ENCODE measurements at places on chromosomes 2 and 18.

GRCh38 chr2:29881089-29881730 is 40.2 kb downstream of the ALK start:
- DNase-seq: no peak

DNA sequence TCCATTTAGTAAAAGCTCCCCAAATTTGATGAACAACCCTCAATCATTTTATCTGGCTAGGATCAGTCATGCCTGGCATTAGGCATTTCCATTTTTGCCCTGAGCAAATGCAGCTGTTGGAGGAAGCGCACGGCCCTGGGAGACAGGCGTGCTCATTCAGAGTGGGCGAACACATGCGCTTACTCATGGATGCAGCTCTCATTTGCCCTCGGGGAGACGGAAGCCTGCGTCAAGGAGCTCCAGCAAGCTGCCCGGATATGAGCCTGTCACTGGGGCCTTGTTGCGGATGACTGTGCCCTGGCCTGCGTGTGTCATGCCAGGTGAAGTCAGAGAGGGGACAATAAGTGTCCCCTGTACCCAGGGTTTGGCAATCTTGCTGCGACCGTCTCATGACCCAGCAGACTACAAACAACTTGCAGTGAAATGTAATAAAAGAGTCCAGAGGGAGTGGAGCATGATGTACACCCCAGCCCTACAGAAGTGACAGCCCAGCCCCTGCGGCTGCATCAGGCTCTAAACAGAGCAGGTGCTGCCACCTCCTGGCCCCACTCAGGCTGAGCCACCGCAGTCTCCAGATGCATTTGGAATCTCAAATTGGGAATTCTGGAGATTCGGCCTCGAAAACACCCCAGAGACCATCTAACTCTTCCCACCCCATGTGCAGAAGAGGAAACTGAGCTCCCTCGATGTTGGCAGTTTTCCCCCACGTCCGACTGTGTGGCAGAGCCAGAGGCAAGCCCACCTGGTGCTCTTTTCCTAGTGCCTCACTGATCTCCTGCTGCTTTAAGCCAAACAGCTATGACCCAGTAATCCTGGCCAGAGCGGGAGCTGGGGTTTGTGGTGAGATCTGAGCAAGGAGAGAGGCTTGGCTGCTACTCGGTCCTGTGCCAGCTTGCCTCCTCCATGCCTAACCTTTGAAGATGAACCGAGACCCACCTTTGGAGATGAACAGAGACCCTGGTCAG is 105.0 kb upstream of the ALK start:
- DNase-seq: no peak

DNA sequence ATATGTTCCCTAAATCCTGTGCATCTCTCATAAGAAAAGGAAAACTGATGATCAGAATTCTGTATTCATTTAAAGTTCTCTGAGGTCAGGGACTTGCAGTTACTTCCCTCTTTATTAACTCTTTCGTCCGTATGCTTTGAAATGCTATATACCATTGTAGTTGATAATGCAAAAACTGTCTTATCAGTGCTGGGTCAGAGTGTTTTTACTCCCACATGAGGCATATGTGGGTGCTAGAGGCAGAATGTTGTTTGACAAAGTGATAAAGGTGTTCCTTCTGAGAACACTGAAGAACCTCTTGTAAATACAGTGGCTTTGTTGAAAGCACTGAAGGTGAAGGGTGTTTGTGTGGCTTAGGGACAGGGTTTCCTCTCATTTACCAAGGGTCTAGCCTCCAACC is 136.5 kb upstream of the NFATC1 start:
- DNase-seq: no peak

DNA sequence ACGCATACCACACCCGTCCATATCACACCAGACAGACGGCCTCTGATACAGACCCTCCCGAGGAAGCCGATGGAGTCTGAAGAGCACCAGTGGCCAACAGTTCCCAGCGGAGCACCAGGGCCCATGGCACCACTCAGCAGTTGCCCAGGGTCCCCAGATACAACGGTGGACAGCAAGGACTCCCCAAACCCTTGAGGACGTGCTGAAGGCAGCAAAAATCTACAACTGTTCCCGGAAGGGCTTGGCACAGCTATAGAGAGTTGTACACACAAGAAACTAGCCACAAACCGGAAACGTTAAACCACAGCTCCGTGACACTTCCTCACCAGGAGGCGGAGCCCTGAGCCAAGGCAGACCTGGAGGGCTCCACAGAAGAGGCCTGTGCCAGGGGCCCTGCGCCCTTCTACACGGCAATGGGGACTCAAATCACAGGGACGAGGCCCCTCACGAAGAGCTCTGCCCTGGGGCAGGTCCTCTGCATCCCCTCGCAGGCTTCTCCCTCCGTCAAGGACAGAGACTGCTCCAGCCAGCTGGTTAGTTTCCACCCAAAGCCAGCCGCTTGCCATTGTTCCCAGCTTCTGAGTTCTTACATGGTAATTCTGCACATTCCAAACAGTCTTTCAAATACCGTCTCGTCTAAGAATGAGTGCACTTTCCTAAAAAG is 133.4 kb downstream of the HDAC4 start:
- peak; percentile 90 for DNase-seq

DNA sequence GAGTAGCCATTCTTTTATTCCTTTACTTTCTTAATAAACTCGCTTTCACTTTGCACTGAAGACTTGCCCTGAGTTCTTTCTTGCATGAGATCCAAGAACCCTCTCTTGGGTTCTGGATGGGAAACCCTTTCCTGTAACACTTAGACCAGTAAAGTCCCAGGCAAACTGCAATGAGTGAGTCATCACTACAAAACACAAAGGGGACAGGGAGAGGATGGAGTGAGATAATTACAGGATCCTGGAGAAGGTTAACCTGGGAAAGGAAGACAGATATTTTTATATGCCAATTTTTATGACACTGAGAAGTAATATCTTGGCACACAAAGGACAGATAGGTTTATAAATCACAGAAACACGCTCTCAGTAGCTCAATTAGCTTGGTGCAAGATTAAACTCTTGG is 48.7 kb downstream of the EHD3 start:
- no peak for DNase-seq

DNA sequence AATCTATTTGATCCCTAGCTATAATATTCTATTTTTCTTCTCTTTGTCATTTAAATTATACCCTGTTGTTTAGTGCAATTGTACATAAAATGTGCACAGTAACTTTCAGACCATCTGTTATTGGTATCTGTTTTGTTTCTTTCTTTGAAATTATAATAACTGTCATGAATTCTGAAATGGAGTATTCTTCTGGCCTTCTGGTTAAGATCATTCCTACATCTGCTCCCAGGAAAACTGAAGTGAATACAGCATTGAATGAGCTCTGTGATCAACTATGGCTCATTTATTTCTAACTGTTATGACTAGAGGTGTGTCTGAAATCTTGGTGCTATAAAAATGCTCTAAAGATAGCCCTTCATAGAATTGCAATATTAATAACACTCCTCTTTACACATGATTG is 788.4 kb upstream of the TMEFF2 start:
- DNase-seq: no peak

- no peak for DNase-seq
Measured at GRCh38 chr2:24210106-24210455, 35.2 kb downstream of the FAM228A start.

- DNase-seq: no peak
Measured at GRCh38 chr18:67766930-67767329, 250.4 kb upstream of the DSEL start.

- DNase-seq: no peak
Measured at GRCh38 chr2:62450716-62451191, 55.2 kb downstream of the TMEM17 start.

DNA sequence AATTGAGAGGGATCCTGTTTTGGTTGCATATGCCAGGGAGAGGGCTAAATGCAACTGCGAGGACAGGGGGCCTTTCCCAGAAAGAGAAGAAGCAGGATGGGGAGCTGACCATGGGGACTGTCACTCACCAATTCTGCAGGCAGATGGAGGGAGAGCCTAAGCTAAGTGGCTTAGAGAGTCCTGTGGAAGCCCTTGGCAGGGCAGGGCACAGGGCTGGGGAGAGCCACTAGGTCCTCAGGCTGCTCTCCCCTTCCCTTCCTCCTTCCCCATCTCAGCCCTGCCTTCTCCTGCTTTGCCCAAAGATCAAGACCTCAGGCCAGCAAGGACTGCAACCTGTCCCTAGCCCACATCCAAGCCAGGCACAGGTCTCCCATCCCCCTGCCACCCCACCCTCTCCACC is 24.4 kb upstream of the CATIP start:
- no peak for DNase-seq

- no peak for DNase-seq
Measured at GRCh38 chr2:96604104-96604503, 34.0 kb downstream of the KANSL3 start.

DNA sequence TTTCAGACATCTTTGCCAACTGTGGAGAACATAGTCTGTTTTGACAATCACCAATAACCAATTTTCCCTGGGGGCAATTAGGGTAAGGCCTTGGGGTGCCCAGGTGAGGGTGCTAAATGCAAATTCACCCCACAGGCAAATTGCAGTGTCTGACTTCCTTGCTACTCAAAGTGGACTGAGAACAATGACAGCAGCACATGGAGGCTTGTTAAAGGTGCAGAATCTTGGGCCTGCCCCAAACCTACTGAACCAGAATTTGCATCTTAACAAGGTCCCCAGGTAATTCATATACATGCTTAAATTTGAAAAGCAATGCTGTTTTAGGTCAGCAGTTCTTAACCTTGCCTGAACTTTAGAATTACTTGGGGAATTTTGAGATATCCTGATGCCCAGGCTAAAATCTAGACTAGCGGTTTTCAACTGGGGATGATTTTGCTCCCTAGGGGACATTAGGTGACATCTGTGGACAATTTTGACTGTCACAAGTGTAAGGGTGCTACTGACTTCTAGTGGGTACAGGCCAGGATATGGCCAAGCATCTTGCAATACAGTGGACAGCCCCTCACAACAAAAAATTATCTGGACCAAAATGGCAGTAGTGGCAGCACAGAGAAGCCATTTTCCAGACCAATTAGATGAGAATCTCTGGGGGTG is 80.2 kb upstream of the GCFC2 start:
- DNase-seq: no peak

DNA sequence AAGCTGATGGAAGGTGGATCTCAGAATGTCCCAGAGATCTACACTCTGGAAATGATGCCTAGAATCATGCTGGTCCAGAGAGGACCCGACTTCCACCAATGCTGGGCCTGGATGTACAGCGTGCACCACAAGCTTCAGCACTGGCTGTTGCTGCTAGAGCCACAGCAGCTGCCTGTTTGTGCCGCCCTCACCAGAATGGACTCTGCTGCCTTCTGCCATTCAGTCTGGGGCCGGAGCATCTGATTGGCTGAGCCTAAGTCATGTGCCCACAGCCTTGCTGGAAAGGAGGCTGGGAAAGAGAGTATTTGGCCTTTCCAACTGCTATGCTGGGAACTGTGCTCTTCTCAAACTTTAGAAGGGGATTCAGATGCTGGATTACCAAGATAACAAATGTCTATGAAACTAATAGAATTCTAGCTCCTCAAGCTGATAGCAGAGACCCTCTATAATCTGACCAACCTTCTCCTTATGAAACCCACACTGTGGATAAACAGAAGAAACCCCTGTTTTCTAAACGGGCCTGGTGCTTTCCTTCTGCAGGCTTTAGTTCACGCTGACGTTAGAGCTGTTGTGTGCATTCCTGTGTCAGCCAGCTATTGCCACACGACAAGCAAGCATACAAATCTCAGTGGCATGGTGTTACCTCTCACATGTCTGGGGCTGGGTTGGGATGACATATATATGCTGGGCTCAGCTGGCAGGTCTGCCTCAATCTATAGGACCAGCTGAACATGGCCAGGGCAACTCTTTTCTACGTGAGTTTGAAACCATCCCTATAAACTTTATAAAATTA is 4.1 kb upstream of the LOXHD1 start:
- DNase-seq: no peak

GRCh38 chr18:22827741-22828140 is 105.4 kb upstream of the RBBP8 start:
- no peak for DNase-seq

DNA sequence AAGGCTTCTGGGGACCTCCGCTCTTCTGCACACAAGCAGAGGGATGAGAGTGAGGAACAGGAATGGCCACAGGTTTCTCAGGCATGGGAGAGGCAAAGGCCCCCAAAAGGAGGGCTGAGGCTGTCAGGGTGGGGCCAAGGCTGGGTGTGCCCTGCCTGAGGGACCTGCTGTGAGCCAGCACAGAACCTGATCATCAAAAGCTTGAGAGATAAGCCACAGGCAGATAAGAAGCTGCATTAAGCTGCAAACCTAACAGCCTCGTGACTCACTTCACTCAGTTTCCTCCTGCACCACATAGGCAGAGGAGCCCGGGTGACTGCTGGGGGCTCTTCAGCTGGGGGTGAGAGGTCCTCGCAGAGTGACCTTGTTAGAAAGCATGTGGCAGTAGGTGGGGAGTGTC is 64.5 kb upstream of the LAPTM4A start:
- no peak for DNase-seq

GRCh38 chr2:237033536-237034060 is 52.1 kb upstream of the COPS8 start:
- no peak for DNase-seq

DNA sequence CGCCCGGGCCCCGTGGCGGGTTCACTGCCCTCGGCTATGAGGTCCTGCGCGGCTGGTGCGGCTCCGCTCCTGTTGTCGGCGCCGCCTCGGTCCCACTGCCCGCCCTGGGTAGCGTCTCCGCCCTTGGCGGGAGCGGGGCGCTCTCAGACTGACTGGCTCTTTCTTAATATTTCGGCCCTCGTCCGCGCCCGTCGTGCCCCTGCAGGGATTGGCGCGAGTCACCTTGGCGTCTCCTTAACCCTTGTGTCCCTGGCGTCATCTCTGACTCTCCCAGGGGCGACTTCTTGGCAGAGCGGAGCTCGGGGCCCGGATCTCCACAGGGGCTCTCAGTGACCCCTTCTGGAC is 1.3 kb downstream of the PTMA start:
- DNase-seq: no peak

GRCh38 chr2:123791684-123792083 is 233.4 kb upstream of the CNTNAP5 start:
- no peak for DNase-seq

DNA sequence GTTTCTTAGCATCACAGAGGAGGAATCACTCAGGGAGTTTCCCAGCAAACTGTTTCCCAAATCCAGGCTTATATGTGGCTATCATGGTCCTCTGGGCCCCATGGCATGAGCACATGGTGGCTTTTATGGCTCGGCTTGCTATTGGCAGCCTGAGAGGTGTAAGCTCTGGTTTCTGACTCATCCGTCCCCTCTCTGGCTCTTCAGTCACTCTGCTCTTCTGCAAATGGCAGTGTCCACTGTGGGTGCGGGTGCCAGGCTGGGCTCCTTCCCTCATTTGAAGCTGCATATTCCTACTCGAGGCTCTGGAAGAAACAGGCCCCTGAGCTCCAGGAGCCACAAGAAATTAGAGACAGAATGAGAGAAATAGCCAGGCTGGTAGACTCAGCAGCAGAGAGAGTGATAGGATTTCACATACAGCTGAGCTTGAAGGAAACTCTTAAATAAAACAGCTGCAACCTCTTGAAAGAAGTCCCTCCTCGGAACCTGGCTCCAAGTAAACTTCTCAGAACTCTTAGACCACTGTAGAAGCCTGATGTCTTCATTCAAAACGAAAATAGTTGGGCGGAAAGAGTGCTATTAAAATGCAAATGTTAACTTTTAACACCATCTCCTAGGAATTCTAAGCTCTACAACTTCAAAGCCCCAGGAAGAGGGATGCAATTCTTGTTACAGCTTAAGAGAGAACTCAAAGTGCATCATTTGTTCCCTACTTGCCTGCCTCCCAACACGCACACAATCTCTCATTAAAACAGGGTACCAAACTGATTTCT is 212.6 kb upstream of the SP5 start:
- no peak for DNase-seq

GRCh38 chr2:219465659-219466561 is 31.3 kb downstream of the SPEG start:
- DNase-seq: no peak
